Fibroblast of skin of right biceps (primary cell): ENCODE measurements at places on chromosomes 11 and 22.

DNA sequence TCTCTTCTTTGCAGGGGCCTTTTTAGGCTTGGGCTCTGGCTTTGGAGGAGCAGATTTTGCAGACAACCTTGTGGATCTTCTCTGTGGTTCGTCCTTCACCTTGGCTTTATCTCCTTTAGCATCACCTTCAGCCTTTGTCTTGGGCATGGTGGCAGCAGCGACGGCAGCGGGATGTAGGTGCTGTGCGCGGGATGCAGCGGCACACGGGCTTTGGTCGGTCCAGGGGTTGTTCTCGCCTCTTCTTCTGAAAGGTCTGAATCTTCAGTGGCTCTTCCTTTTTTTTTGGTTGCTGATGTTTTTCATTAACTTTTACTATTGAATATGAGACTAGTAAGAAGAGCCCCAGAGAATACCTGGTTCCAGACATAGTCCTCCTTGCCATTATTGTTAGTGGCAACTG is 10.0 kb downstream of the MEI1 start:
- no peak for DNase-seq

DNA sequence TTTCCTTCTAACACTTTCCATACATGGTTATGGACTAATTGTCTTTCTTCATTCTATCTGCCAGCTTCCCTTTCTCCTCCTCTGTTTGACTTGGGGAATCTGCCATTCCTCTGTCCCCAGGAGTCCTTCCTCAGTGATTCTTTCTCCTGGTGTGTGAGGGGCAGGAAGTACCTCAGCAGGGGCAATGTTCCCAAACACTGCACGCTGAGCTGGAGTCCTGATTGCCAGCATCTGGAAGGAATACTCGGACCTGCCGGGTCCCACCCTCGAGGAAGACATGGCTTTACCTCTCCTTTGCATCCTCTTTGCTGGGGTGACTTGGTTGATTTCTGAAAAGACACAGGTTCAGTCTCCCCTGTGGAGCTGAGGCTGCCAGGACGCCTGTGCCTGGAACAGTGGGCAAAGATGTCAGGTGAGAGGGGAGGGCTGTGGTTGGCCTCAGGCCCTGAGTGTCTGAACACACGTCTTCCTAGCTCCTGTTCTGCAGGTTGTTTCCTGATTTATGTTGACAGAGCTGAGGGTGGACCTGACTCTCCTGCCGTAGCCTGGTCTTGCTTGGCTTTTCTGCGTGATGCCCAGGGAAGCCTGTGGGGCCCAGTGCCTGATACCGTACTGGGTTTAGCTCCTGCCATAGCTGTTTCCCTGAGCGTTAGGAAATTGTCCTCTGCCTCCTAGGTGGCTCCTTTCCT is 4.3 kb downstream of the COX8A start:
- no peak for DNase-seq

GRCh38 chr11:9861860-9862725 is 198.2 kb downstream of the SWAP70 start:
- peak; percentile 82 for DNase-seq

GRCh38 chr11:95877291-95877690 is 46.6 kb downstream of the MTMR2 start:
- peak; percentile 99 for DNase-seq

DNA sequence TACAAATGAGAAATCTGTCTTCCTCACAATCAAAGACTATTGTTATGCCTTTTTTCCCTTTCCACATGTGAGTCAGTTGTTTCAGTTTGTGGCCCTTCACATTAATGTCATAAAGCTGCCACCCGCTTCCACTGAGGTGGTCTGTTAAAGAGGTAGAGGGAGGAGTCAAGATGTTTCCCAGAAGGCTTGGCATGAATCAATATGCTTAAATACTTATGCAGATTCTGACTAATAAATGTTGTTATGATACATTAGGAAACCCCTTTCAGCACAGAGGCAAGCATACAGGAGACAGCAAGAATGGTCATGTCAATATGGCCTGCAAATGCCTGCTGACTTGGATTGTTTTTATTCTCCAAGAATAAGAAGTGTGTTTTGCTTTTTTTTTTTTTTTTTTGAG is 6.5 kb downstream of the RTN3 start:
- peak; percentile 17 for DNase-seq

DNA sequence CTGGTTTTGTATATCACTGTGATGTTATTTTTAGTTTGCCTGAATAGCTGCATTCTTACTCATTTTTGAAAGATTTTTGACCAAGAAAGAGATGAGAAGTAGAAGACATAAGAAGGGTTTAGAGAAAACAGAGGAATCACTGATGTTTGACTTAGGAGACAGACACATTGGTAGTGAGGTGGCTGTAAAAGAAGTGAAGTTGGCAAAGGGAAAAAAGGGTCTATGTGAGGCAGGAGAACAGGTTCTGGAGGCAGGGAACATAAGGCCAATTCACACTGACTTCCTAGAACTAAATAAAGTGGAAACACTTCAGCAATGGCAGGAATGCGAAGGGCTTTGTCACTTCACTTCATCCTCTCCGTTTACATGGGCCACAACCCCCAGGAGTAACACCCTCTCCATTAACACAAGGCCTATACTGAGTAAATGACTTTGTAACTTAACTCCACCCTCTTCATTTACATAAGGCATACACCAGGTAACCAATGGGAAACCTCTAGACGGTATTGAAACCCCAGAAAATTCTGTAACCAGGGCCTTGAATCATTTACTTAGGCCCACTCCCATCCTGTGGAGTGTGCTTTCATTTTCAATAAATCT is 36.5 kb downstream of the CTSC start:
- no peak for DNase-seq

DNA sequence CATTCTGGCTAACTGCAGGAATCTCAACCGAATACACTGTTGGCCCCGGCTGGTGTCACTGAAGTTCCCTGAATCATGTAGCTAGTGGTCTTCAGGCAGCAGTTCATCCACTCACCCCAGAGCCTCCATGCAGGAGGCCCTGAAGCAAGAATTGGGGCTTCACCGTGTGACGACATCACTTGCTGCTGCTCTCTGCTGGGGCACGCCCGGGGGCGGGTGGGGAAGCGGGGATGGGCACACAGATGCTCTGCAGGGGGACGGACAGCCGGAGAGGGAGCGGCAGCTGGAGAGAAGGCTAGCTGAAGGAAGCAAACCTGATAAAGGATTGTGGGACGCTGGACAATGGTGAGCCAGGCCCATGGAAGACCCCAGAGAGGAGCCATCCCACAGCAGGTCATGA is 17.0 kb downstream of the B3GAT1 start:
- DNase-seq: no peak

- DNase-seq: peak; percentile 87
These were observed at the start of gene OTUB1 for GRCh38 chr11:63986156-63986931. OTUB1 (plus strand) TSS chr11:63986438; CDS start chr11:63986457, 19 bp downstream.

GRCh38 chr11:65617990-65618751 is 2.6 kb downstream of the PCNX3 start:
- no peak for DNase-seq

GRCh38 chr22:22410121-22410520 is 98.4 kb downstream of the ZNF280B start:
- peak; percentile 3 for DNase-seq

DNA sequence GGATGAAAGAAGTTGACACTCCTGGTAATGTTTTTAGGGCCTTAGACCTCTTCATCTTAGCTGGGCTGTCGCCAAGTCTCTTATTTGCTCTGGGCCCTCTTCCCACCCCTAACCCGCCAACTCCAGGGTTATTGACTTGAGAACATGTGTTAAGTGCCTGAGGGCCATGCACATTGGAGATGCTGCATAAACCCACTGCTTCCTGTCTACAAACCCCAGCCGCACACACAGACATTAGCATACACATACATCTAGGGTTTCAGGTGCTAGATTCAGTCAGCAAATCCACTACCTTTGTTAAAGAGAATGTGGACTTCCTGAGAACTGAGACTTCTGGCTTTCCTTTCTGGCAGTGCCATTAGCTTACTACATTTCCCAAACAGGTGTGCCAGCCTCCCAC is 817 bp downstream of the PANX3 start:
- no peak for DNase-seq

GRCh38 chr11:1880746-1881441 is 10.8 kb downstream of the PRR33 start:
- DNase-seq: no peak
